ENCODE measurements at places on chromosomes 6 and 20.

GRCh38 chr6:33765368-33765767 is 18.7 kb upstream of the IP6K3 start:
- DNase-seq = no peak

DNA sequence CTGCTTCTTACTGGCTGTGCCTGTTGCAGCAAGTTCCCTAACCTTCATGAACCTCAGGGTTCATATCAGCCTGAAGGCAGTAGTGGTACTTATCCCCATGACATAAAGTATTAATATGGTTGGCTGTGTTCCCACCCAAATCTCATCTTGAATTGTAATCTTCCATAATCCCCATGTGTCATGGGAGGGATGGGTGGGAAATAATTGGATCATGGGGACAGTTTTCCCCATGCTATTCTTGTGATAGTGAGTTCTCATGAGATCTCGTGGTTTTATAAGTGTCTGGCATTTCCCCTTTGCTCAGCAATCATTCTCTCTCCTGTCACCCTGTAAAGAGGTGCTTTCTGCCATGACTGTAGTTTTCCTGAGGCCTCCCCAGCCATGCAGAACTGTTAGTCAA is 61.8 kb downstream of the FAM229B start:
- DNase-seq = no peak

GRCh38 chr6:133724726-133725125 is 164.2 kb upstream of the TCF21 start:
- DNase-seq = no peak

DNA sequence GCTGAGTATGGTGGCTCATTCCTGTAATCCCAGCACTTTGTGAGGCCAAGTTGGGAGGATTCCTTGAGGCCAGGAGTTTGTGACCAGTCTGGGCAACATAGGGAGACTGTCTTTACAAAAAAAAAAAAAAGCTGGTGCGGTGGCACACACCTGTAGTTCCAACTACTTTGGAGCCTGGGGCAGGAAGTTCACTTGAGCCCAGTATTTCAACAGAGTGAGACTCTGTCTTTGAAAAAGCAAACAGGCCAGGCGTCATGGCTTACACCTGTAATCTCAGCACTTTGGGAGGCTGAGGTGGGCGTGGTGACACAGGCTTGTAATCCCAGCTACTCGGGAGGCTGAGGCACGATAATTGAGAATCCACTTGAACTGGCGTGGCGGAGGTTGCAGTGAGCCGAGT is 28.7 kb downstream of the MYBL2 start:
- DNase-seq = no peak

GRCh38 chr6:7047966-7048365 is 59.8 kb upstream of the RREB1 start:
- no peak for DNase-seq
